Stimulated activated naive B cell treated with anti-CD40 and anti-IgM and Interleukin-4, amounts not matched to agents 10 μg/mL and 1 μg/mL and 100 μg/mL, for 72 hours (primary cell): ENCODE measurements at places on chromosomes 2 and 18.

DNA sequence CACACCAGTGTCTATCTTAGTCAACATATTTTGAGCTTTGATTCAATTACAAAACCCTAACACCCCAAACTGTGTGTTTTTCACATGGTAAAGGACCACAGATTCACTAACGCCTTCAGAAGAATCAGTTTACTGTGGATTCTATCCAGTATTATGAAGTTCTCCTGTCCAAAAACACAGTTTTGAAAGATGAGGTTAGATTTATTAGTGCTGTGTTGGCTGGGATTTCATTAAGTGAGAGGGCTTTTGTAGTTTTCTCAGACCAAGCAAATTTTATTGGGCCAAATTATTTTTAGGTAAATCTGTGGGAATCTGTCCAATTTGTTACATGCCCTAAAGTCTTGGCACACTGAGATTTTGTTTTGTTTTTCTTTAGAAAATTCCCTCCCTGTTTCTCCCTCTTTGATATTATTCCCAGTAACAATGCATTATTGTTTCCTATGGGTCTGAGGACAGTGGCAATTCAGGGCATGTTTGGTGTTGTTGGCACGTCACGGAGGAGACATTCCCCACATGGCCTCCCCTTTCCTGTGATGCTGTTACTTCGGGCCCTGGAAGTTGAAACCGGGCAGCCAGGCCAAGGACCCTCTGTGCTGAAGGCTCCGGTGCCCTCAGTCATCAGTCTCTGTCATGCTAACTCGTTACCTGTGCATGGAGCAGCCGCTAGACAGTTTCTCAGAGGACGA, 87.5 kb upstream of the ALKAL2 start:
- H3K27ac ChIP-seq: no peak overlapping the region
- peaks cover 23% of the 10 kb centered on the region for H3K27me3 ChIP-seq
- H3K36me3 ChIP-seq: no peaks in the 10 kb centered on the region
- H3K4me3 ChIP-seq: no peak overlapping the region

GRCh38 chr2:193847991-193848390, 1653.3 kb upstream of the TMEFF2 start:
- H3K36me3 ChIP-seq: no peaks in the 10 kb centered on the region
- no peak for DNase-seq
- no peak overlapping the region for H3K27ac ChIP-seq

DNA sequence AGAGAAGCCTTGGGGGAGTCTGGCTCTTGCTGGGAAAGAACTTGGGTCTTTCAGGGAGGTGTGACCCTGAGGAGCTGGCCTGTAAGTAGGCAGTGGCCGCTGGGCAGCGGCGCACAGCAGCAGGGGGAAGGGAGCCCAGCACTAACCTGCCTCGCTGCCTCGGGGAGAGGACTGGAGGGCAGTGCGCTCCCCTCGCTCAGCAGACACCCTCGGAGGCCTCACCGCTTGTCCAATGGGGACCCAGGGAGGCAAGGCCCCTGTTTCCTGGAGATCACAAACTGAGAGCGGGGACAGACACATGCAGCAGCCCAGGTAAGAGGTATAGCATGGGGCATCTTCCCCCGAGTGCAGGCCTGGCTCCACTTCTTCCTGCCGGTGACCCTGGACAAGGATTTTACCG, 3.3 kb downstream of the DNMT3A start:
- no peak overlapping the region for H3K4me3 ChIP-seq
- no peak for DNase-seq

- no peaks in the 10 kb centered on the region for H3K4me1 ChIP-seq
- DNase-seq: no peak
- no peak overlapping the region for H3K27ac ChIP-seq
- no peaks in the 10 kb centered on the region for H3K36me3 ChIP-seq
- H3K4me3 ChIP-seq: no peak overlapping the region
- no peaks in the 10 kb centered on the region for H3K27me3 ChIP-seq
Measured at GRCh38 chr2:55880416-55881143, 43.0 kb downstream of the EFEMP1 start.

DNA sequence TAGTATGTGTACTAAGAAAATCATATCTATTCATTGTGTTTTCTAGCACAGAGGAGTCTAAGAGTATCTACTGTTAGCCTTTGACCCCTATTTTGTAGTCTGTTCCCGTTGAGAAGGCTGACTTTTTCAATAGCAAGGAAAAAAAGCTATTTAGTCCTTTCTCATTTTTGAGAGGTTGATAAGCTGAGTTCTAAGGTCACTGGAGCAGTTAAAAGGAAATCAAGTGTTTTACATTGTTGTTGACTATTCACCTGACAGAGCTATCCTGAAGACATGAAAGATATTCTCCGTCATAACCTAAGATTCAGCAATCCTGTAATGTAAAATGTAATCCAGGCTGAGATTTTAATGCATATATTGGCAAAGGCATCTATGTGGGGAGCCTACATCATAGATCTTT, 280.3 kb upstream of the NRP2 start:
- no peaks in the 10 kb centered on the region for H3K27me3 ChIP-seq
- no peak overlapping the region for H3K4me3 ChIP-seq
- no peaks in the 10 kb centered on the region for H3K4me1 ChIP-seq

GRCh38 chr2:24285484-24286152, 74.7 kb downstream of the ITSN2 start:
- no peaks in the 10 kb centered on the region for H3K27me3 ChIP-seq
- no peaks in the 10 kb centered on the region for H3K4me1 ChIP-seq
- no peak for DNase-seq
- H3K36me3 ChIP-seq: peaks cover 27% of the 10 kb centered on the region
- H3K27ac ChIP-seq: no peak overlapping the region

DNA sequence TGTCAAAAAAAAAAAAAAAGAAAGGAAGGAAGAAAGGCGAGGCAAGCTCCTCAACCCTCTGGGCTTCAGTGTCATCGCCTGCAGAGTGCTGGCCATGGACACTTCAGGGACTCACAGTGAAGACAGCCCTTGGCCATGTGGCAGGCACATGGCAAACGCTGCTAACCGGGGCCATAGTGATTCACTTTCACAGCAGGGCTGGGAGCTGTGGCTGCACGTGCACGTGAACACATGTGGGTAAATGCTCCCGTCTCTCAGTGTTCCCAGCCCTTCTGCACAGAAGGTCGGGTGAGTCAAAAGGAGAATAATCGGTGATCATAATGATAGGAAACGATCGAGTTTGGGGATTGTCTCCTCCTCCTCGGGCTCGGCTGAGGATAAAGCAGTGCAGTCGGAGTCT, 46.1 kb upstream of the UBE2F start:
- no peak for DNase-seq
- no peak overlapping the region for H3K4me3 ChIP-seq
- peaks cover 11% of the 10 kb centered on the region for H3K27me3 ChIP-seq

GRCh38 chr18:51279367-51279984, 82.0 kb upstream of the MEX3C start:
- H3K27ac ChIP-seq: no peak overlapping the region
- H3K4me1 ChIP-seq: no peaks in the 10 kb centered on the region

DNA sequence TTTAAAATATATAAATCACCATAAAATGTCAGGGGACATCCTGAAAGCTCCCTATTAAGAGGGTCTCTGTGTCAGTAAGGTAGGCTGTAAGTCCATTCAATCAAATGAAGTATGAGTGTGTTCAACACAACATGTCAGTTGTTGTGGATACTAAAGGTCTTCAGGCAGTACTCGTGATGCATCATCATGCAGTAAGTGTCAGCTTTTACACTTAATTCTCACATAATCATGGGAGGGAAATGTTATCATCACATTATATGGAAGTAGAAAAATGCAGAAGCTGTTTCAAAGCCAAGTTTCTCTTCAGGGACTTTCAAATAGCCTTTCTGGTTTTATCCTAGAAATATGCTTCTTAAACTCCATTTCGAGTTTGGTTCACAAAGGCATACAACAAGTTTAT, 477.1 kb upstream of the ID2 start:
- no peak overlapping the region for H3K4me3 ChIP-seq
- H3K36me3 ChIP-seq: peaks cover 13% of the 10 kb centered on the region
- peaks cover 24% of the 10 kb centered on the region for H3K27me3 ChIP-seq
- peaks cover 17% of the 10 kb centered on the region for H3K4me1 ChIP-seq
- no peak overlapping the region for H3K27ac ChIP-seq

DNA sequence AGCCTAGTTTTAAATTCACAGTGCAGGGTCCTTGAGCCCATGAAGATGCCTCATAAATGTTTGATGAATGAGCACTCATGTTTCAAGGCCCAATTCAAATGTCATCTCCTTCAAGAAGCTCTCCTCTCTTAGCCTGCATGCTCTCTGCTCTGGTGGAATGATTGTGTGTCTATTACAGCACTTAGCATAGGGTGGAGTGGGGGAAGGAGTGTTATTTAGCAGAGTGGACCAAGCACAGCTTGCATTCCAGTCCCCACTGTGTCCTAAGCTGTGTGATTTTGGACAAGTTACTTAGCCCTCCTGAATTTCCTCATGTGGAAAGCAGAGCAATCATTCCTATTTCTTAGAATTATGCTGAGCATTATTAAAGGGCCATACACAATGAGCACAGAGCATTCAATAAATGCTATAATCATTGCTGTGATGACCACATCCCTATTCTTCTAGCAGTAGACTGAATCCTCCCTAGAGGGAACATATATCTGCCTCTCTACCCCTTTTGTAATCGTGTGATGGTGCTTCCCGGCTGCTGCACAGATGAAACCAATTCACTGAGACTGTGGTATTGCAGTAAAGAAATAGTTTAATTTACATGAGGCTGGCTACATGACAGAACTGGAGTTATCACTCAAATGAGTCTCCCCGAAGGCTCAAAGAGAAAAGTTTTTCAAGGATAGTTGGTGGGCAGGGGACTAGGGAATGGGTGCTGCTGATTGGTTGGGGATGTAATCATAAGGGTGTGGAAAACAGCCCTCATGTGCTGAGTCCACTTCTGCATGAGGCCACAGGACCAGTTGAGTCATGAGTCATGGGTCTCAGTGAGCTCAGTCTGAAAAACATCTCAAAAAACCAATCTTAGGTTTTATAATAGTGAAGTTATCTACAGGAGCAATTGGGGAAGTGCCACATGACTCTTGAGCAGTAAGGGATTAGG, 173.4 kb upstream of the NDUFV2 start:
- peaks cover 12% of the 10 kb centered on the region for H3K36me3 ChIP-seq
- DNase-seq: no peak
- H3K27ac ChIP-seq: no peak overlapping the region
- H3K27me3 ChIP-seq: no peaks in the 10 kb centered on the region

- H3K36me3 ChIP-seq: no peaks in the 10 kb centered on the region
- H3K4me1 ChIP-seq: no peaks in the 10 kb centered on the region
- H3K27ac ChIP-seq: no peak overlapping the region
- H3K27me3 ChIP-seq: no peaks in the 10 kb centered on the region
Measured at GRCh38 chr2:63818271-63818670, 23.4 kb upstream of the UGP2 start.

DNA sequence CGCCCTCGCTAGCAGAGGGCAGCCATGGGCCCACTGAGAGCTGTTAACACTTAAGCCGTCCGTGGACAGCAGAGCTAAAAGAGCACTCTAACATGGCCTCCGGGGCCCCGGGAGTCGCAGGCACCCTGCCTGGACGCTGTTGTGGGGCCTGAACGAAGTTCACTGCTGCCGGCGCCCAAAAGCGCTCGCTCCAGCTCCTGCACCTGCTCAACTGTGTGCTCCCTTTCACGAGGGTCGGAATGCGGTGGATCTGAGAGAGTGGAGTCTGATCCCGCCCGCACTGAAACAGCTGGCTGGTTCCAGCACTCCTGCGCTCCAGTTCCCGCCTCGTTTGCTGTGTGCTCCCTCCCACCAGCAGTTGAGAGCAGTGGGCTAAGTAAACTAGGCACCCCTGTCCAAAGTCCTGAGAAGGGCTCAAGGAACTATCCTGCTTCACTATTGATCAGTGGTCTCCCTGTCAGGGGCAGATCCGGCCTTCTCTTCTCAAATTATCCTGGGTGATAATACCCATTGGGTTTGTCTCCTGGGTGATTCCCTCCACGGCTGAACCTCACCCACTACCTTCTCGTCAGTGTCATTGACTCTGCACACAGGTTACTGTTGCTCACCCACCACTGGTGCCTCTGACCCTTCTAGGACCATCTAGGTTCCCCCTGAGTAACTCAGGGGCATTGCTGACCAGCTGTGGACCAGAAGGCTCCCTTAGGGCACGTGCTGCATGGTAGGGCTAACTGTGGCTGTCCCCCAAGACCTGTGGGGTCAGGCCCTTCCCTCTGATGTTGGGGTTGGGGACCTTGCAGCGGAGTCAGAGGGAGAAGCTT, 23.5 kb downstream of the B3GNT7 start:
- H3K27me3 ChIP-seq: peaks cover 11% of the 10 kb centered on the region
- no peaks in the 10 kb centered on the region for H3K4me1 ChIP-seq
- DNase-seq: no peak
- no peak overlapping the region for H3K4me3 ChIP-seq
- no peak overlapping the region for H3K27ac ChIP-seq
